Stomach (tissue), 19 donors: ENCODE measurements at places on chromosomes 11 and 22.

DNA sequence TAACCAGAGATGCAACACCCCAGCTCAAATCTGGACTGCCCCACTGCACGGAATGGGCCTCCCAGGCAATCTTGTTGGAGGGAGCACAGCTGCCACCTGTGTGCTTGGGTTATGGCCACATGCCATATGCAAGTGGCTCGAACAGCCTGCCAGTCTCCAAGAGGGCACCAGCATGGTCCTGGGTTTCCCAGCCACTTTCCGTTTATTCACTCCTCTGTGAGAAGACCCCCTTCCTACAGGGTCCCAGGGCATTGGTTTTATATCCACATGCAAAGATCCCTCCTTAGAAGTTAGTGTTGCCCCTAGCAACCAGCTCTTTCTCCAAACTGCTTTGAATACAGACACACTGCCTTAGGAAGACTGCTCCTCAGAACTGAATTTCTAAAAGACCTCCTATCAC is 487.8 kb downstream of the BUD13 start:
- no peak for DNase-seq

DNA sequence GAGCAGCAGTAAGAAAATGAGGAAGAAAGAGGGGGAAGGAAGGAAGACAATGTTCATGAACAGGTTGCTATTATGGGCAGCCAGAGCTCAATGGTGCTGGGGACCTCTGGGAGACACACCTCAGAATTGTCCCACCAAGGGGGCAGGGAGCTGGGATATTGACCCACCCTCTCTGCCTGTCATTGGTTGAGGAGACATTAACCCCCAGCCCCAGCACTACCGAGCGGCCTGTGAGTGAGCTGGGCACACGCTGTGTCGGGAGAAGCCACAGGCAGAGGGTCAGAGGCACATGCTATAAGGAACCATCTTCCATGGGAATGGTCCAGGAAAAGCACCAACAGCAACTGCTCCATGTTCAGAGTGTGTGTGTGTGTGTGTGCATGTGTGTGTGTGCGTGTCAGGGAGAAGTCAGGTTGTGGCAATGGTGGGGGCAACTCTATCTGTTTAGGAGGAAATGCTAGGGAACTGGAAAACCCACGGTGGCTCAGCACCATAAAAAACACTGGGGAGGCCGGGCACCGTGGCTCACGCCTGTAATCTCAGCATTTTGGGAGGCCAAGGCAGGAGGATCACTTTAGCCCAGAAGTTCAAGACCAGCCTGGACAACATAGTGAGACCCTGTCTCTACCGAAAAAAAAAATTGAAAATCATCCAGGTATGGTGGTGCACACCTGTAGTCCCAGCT is 49.2 kb downstream of the CD6 start:
- no peak for DNase-seq

DNA sequence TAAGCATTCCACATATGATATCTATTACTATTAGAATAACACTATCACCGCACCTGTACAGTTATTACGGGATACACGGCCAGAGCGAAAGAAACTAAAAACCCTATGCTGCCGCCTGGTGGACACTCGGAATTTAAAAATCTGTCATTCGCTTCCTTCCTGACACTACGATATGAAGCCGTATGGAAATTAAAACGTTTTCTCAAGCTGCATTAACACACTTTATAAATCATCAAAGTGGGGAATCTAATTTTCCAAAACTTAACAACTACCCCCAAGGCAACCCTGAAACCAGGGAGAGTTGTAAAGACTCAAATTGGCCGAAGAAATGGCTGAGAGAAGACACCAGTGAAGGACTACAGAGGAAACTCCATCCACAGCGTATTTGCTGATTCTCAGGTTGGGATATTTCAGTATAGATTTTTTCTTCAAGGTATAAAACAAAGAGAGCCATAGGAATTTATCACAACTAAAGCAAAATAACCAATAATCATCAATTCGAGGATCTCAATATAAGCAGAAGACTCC is 1.4 kb downstream of the CCDC73 start:
- peak; percentile 81 for DNase-seq

DNA sequence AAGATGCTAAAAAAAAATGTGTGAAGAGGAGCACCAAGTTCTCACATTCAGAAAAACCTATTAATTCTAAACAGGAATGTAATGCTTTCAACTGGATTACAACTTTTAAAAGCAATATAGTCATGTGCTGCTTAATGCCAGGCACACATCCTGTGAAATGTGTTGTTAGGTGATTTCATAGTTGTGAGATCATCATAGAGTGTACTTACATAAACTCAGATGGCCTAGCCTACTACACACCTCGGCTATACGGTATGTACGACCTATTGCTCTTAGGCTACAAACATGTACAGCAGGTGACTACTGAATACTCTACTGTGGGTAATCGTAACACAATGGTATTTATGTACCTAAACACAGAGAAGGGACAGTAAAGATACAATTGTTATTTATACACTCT is 142.3 kb downstream of the RBFOX2 start:
- no peak for DNase-seq

DNA sequence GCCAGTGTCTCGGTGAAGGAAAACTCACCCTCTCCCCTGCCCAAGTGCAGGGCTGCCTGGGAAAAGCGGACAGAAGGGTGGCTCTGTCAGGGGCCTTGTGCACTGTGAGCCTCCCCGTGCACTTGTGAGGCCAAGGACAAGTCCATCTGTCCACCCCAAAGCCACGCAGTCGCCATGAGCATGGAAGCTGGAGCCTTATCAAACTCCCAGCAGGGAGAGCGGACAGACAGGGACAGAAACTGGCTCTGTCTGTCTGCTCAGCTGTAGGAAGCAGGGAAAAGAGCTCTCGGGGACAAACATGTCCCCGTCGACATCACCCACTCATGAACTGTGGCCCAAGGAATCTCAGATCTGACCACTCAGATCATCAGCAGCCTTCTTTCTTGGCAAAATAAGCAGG is 1385.4 kb downstream of the TBC1D22A start:
- no peak for DNase-seq

DNA sequence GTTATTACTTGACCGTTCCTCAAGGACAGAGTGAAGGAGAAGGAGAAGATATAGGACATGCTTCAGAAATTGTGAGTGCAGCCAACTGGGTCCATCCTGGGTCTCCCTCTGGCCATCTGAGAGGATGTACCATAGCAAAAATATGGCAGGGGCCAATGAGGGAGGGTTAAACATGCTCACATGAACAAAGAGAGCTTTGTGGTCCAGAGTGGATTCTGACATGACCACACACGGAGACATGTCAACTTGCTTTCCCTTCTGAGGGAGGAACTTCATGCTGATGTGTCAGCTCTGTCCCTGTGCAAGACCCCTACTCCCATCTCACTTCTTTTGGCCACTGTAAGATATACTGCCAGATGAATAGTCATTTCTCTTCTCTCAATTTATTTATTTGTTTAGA is 3.0 kb upstream of the UBASH3B start:
- no peak for DNase-seq

GRCh38 chr11:1339066-1339675 is 29.7 kb upstream of the TOLLIP start:
- no peak for DNase-seq

DNA sequence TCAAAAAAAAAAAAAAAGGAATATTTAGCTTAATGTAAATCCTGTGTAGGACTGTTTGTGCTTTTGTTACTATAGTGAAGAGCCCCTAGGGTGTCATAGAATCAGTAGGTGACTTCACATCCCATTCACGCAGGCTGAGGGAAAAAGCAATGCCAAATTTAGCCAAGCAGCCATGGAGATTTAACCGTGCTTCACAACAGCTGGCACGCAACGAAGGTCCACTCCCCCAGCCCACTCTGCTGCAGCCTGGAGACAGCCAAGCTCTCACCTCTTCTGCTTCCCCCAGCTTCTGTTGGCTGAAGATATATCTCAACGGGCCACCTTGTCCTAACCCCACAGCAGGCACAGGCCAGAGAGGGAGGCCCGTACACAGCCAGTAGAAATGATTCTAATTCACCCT is 78.8 kb upstream of the BID start:
- peak; percentile 79 for DNase-seq

DNA sequence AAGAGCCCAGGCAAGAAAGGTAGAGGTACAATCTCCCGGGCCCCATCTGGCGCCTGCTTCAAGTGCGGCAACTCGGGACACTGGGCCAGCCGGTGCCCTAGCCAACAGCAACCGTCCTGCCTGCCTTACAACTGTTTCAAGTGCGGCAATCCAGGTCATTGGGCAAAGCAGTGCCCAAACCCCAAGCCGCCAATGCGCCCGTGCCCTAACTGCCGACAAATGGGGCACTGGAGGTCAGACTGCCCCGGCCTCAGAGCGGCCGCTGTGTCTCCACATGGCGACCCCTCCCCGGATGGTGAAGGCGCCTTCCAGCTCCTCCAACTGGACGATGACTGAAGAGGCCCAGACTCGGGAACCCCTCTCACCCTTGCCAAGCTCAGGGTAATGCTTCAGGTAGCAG is 11.4 kb upstream of the OR56A3 start:
- DNase-seq = no peak

DNA sequence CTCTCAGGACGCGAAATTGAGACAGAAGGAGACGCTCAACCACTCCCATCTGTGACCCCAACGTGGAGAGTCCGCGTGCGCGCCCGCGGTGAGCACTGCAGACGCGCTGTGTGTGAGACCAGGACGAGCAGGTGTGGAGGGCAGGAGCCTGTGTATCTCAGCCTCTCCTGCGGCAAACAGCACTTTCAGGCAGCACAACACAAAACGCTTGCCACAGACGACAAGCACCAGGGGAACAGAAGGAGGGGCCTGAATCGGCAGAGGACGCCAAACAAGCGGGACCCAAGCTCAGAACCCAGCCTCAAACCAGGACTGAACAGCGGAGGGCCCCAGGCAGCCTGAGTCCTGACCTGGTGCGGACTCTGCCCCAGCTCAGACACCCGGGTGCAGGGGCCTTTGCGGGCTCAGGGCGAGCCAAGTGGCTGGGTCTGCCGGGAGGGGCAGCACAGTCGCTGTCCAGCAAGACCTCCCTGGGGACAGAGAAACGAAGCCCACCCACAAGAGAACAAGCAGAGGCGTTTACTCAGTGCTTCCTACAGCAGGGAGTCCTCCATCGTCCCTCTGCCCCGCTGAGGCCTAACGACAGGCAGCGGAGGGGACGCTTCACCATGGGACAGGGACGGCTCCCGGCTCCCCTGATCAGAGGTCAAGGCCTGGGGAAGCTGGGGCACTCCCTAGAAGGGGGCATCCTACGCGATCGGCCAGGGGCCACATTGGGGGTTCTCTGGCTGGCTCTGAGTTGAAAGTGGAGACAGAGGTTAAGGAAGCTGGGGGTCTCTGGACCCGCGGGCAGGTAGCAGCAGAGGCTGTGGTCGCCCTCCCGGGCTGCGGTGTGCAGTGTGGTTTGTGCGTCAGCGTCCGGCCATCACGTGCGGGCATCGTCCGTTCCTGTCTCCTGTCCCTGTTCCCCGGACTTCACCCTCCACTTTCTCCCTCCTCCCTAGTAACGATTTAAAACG is 560.8 kb downstream of the BRD1 start:
- DNase-seq = no peak

- no peak for DNase-seq
These were observed at the start of gene OR51E1 for GRCh38 chr11:4643682-4644081. TSS of gene OR51E1 (plus strand) at chr11:4643982. CDS start at chr11:4652527, 8,545 bp downstream.

DNA sequence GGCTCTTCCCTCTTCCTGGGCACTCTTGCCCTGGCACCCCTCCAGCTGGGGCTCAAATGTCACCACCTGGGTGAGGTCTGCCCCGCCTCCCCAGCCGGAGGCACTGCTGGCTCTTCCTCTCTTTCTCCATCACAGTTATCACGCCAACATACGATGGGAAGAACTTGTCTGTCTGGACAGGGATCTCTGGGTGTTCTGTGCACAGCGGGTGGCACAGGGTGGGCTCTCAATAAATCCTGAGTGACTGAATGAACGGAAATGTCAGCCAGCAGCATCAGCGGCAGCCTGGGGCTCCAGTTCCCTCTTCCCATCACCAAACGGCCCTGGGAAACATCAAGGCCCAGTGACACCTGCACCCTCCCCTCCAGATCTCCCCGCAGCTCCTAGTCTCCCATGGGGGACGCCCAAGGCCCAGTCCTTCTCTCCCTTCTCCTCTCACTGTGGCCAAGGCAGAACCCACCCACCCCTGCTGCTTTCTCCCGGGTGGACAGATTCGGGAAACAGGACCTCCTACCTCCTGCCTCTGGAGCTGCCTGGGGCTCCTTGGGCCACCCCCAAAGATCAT is 440 bp upstream of the SLC25A45 start:
- peak; percentile 90 for DNase-seq

- DNase-seq = no peak
These were observed 253.4 kb downstream of the FAM76B start for GRCh38 chr11:95536047-95536690.

DNA sequence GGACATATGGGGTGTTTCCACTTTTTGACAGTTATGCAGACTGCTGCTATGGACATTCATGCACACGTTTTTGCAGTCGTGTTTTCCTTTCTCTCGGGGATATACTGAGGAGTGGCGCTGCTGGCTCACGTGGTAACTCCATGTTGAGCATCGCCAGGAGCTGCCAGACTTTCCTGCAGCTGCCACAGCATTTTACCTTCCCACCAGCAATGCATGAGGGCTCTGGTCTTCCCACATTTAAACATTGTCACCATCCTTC is 95.4 kb downstream of the TBC1D22A start:
- no peak for DNase-seq

DNA sequence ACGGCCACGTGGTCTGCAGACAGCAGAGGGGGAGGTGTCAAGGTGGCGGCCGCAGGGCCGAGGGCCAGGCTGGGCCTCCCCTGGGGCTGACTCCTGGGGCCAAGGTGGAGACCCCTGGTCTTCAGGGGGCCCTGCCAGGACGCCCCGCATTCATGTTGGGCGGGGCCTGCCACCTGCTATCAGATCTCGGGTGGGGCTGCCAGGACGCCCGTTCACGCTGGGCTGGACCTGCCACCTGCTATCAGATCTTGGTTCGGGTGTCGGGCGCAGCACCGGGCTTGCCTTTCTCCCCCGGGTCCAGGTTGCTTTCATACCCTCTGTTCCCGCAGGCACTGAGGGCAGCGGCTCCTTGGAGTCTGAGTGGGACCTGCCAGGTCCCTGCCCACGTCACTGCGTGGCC is 16.1 kb upstream of the MAPK11 start:
- no peak for DNase-seq

DNA sequence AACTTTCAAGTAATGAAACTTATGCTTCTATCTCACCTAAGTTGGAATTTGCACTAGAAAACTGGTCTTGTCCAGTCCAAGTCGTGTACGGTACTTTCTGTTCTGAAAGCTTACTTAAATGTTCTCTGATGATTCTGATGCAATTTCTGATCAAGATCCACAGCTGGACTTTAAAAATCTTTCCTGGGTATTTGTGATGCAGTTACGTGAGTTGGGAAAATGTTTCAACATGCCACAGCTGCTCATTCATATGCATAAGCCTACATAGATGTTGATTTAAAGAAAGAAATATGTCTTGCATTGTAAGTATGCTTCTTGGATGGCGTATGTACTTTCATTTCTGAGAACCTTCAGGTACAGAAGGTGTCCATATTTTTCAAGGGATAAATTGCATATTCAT is 493.7 kb upstream of the CCDC90B start:
- DNase-seq = no peak
